ENCODE measurements at places on chromosomes 7 and 10. TPM values are rescaled to one million over a fixed set of nuclear protein-coding genes. Genes with fewer than 3 reads are reported as not detected.

DNA sequence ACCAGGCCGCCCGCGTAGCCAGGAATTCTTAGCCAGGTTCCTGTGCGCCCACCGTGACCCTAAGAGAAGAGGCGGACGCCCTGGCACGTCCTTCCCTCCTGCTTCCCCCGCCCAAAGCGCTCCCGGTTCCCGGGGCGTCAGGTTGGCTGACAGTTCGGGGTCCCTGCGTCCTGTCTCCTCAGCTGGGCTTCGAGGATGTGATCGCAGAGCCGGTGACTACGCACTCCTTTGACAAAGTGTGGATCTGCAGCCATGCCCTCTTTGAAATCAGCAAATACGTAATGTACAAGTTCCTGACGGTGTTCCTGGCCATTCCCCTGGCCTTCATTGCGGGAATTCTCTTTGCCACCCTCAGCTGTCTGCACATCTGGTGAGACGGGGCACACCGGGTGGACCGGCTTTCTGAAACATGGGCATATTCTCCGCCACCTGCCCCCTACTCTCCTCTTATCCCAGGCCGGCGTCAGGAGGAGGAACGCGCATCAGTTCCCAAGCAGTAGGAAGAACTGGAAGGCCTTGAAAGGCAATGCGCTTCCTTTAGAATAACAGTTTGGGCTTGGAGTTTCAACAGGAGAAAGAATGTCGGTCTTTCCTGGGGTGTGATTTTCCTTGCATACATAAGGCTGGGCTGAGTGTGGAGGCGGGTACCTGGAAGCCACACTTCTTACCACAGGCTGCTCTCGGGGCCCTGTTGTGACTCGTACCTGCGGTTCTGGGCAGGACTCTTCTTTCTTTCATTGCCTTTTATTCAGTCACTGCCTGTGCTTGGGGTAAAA is 728 bp downstream of the CAV2 start:
- H3K4me1 ChIP-seq = peaks cover 33% of the 10 kb centered on the region
- peaks cover 23% of the 10 kb centered on the region for H3K36me3 ChIP-seq
- peak overlapping the region; percentile 90 for H3K27ac ChIP-seq
- peak overlapping the region; percentile 87 for H3K4me3 ChIP-seq
- H3K27me3 ChIP-seq = no peaks in the 10 kb centered on the region
- peak; percentile 86 for DNase-seq

- H3K36me3 ChIP-seq = no peaks in the 10 kb centered on the region
- no peak overlapping the region for H3K27ac ChIP-seq
- H3K27me3 ChIP-seq = no peaks in the 10 kb centered on the region
- no peak overlapping the region for H3K4me3 ChIP-seq
These were observed 308.4 kb downstream of the SKIDA1 start for GRCh38 chr10:21217107-21217506.

DNA sequence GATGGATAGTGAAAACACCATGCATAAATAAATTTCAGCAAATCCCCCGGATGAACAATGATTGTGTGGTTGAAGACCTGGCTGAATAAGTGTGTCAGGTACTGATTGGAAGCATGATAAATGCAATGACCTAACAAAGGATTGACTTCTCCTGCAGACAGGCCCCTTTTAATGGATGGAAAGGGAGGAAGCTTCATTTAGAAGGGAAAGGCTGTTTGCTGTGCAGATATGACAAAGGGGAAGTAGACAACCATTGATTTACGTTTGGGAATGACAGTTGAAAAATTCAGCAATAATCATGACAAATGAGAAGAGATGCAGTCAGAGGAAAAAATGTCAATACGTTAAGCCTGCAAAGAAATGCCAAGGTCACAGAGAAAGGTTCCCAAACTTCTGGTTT is 503.8 kb downstream of the LRMDA start:
- H3K27me3 ChIP-seq = peaks cover 50% of the 10 kb centered on the region
- DNase-seq = no peak
- H3K4me1 ChIP-seq = no peaks in the 10 kb centered on the region
- no peak overlapping the region for H3K4me3 ChIP-seq

GRCh38 chr10:1376384-1376945 is 320.3 kb downstream of the WDR37 start:
- no peaks in the 10 kb centered on the region for H3K36me3 ChIP-seq
- no peak overlapping the region for H3K4me3 ChIP-seq
- no peak for DNase-seq
- H3K27me3 ChIP-seq = peaks cover 38% of the 10 kb centered on the region

- no peak overlapping the region for H3K4me3 ChIP-seq
- H3K36me3 ChIP-seq = no peaks in the 10 kb centered on the region
- H3K27ac ChIP-seq = no peak overlapping the region
- peak; percentile 59 for DNase-seq
- H3K27me3 ChIP-seq = no peaks in the 10 kb centered on the region
These were observed 13.8 kb upstream of the PPIF start for GRCh38 chr10:79333513-79333912.

- no peak for DNase-seq
- H3K27me3 ChIP-seq = no peaks in the 10 kb centered on the region
- no peak overlapping the region for H3K4me3 ChIP-seq
- peaks cover 8% of the 10 kb centered on the region for H3K4me1 ChIP-seq
These were observed 196.3 kb downstream of the TNS3 start for GRCh38 chr7:47385536-47386125.

GRCh38 chr10:77245953-77246352 is 391.7 kb downstream of the KCNMA1 start:
- H3K36me3 ChIP-seq = peaks cover 6% of the 10 kb centered on the region
- H3K4me3 ChIP-seq = no peak overlapping the region
- peaks cover 12% of the 10 kb centered on the region for H3K4me1 ChIP-seq
- peak; percentile 75 for DNase-seq
- no peaks in the 10 kb centered on the region for H3K27me3 ChIP-seq

GRCh38 chr7:146728141-146728540 is 611.5 kb downstream of the CNTNAP2 start:
- no peak overlapping the region for H3K27ac ChIP-seq
- no peak for DNase-seq
- H3K36me3 ChIP-seq = no peaks in the 10 kb centered on the region
- no peaks in the 10 kb centered on the region for H3K4me1 ChIP-seq
- H3K27me3 ChIP-seq = peaks cover 59% of the 10 kb centered on the region
- no peak overlapping the region for H3K4me3 ChIP-seq

GRCh38 chr10:52474265-52474664 is 160.2 kb downstream of the DKK1 start:
- H3K36me3 ChIP-seq = no peaks in the 10 kb centered on the region
- no peaks in the 10 kb centered on the region for H3K4me1 ChIP-seq

DNA sequence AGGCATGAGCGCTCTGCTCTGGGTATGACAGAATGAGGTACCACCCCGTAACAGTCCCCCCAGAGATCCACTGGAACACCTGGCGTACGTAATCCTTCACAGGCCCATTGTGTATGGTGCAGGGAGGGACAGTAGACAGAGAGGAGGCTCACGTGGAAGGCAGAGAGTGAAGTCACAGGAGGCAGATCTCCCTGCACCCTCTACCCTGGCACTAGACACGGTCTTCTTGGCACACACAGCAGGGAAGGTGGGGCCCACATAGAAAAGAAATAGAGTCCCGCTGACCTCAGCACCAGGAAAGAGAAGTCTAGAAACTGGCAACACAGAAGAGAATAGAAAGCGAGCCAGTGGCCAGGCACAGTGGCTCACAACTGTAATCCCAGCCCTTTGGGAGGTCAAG is 51.9 kb downstream of the SLC29A4 start:
- DNase-seq = no peak
- H3K4me3 ChIP-seq = no peak overlapping the region
- H3K4me1 ChIP-seq = no peaks in the 10 kb centered on the region
- H3K27ac ChIP-seq = no peak overlapping the region
- peaks cover 77% of the 10 kb centered on the region for H3K36me3 ChIP-seq

GRCh38 chr7:122717356-122718089 is 14.8 kb upstream of the RNF148 start:
- H3K36me3 ChIP-seq = no peaks in the 10 kb centered on the region
- H3K4me1 ChIP-seq = no peaks in the 10 kb centered on the region
- no peak overlapping the region for H3K4me3 ChIP-seq
- H3K27me3 ChIP-seq = no peaks in the 10 kb centered on the region
- DNase-seq = no peak

GRCh38 chr7:35988105-35988504 is 164.9 kb upstream of the EEPD1 start:
- no peak for DNase-seq
- H3K4me1 ChIP-seq = peaks cover 2% of the 10 kb centered on the region
- H3K27ac ChIP-seq = no peak overlapping the region
- no peaks in the 10 kb centered on the region for H3K36me3 ChIP-seq
- no peak overlapping the region for H3K4me3 ChIP-seq

- no peak overlapping the region for H3K4me3 ChIP-seq
- H3K27ac ChIP-seq = no peak overlapping the region
- H3K27me3 ChIP-seq = peaks cover 8% of the 10 kb centered on the region
- no peak for DNase-seq
These were observed 1.3 kb upstream of the LRRC18 start for GRCh38 chr10:48940958-48941357.

GRCh38 chr7:77923419-77923818 is 124.8 kb downstream of the PHTF2 start:
- no peak overlapping the region for H3K27ac ChIP-seq
- no peaks in the 10 kb centered on the region for H3K27me3 ChIP-seq
- H3K36me3 ChIP-seq = peaks cover 6% of the 10 kb centered on the region
- DNase-seq = no peak
- H3K4me3 ChIP-seq = no peak overlapping the region

GRCh38 chr7:16695621-16696237 is 49.7 kb downstream of the BZW2 start:
- peak; percentile 65 for DNase-seq
- no peak overlapping the region for H3K4me3 ChIP-seq
- H3K27ac ChIP-seq = no peak overlapping the region
- H3K4me1 ChIP-seq = no peaks in the 10 kb centered on the region

- no peak overlapping the region for H3K4me3 ChIP-seq
- no peak overlapping the region for H3K27ac ChIP-seq
- H3K27me3 ChIP-seq = peaks cover 56% of the 10 kb centered on the region
- DNase-seq = peak; percentile 21
These were observed 510.2 kb downstream of the RPS24 start for GRCh38 chr10:78543749-78544362.

- peaks cover 35% of the 10 kb centered on the region for H3K36me3 ChIP-seq
- peaks cover 6% of the 10 kb centered on the region for H3K4me1 ChIP-seq
- no peaks in the 10 kb centered on the region for H3K27me3 ChIP-seq
These were observed 4.6 kb downstream of the REPIN1 start for GRCh38 chr7:150373049-150373801.

- no peaks in the 10 kb centered on the region for H3K27me3 ChIP-seq
- no peak overlapping the region for H3K27ac ChIP-seq
- peaks cover 5% of the 10 kb centered on the region for H3K4me1 ChIP-seq
- no peak for DNase-seq
- H3K4me3 ChIP-seq = no peak overlapping the region
These were observed 33.5 kb upstream of the PDZD8 start for GRCh38 chr10:117408436-117409384.

GRCh38 chr10:62903828-62904227 is 87.7 kb upstream of the EGR2 start:
- no peak overlapping the region for H3K27ac ChIP-seq
- no peak overlapping the region for H3K4me3 ChIP-seq
- peaks cover 12% of the 10 kb centered on the region for H3K27me3 ChIP-seq
- no peaks in the 10 kb centered on the region for H3K4me1 ChIP-seq

GRCh38 chr10:95408983-95409873 is 118.4 kb upstream of the PDLIM1 start:
- no peaks in the 10 kb centered on the region for H3K27me3 ChIP-seq
- H3K4me3 ChIP-seq = no peak overlapping the region
- peak; percentile 23 for DNase-seq
- H3K27ac ChIP-seq = no peak overlapping the region
- peaks cover 10% of the 10 kb centered on the region for H3K4me1 ChIP-seq

DNA sequence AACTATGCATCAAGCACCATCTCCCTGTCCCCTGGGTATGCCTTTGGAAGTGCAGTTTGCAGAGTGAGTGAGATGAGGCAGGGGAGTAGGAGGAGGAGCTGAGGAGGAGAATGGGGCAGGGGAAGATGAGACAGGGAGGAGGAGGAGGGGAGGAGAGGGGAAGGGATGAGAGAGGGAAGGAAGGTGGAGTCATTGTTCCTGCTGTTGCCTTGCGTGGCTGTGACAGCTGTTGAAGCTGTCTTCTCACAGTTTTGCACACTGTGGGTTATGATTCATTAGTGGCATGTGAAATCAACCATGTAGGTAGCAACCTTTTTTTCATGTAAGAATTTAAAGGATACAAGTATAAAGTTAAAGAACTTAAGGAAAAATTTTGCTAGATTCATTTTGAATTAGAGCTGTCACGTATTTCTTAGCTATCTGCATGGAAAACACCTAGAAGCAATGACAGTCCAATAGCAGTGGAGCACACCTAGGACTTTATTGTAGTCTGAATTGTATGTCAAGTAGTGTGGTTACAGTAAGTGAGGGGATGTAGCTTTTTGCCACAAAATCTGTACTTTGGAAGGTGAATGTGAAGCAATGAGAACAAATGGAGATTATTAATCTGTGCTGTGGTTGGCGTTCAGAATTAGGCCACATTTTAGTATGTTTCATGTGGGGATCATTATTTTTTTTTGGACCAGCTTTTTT is 21.7 kb downstream of the CCM2 start:
- H3K27me3 ChIP-seq = no peaks in the 10 kb centered on the region
- no peak overlapping the region for H3K4me3 ChIP-seq
- no peak for DNase-seq

DNA sequence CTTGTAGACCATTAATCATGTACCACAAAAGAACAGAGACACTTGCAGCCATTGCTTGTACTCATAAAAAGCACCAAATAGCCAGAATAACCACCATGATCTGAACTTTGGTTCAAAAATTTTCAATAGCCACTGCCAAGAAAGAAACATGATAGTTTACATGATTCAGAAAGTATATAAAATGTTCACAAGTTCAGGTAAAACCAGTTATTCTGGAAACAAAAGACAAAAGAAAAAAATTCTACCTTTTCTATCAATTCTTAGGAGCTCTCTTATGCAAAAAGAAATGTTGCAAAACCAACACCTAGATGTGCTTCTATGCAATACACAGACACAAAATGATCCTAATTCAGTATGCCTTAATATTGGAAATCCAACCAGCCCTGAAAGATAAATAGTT is 108.7 kb downstream of the PCLO start:
- H3K27me3 ChIP-seq = peaks cover 16% of the 10 kb centered on the region
- no peak overlapping the region for H3K27ac ChIP-seq
- no peak for DNase-seq
- H3K4me1 ChIP-seq = no peaks in the 10 kb centered on the region
- no peak overlapping the region for H3K4me3 ChIP-seq

The LSM8 gene
- total RNA-seq = 56.5 TPM

The CALD1 gene
- 183 TPM for total RNA-seq

The SRRM3 gene
- total RNA-seq = 0.70 TPM

The ECHDC3 gene
- total RNA-seq = 21.7 TPM

The RAPGEF5 gene
- 1.9 TPM for total RNA-seq

The CPVL gene
- 49.0 TPM for total RNA-seq

The ELMO1 gene
- total RNA-seq = not detected

The NPFFR1 gene
- total RNA-seq = not detected

The CEP55 gene
- 25.2 TPM for total RNA-seq

The SMKR1 gene
- 17.1 TPM for total RNA-seq

The HYAL4 gene
- total RNA-seq = not detected

The TSPAN13 gene
- 14.1 TPM for total RNA-seq

The OR13A1 gene
- not detected for total RNA-seq
